Bronchus fibroblast of lung (primary cell): ENCODE measurements at places on chromosomes 2 and 18. TPM values are rescaled to one million over a fixed set of nuclear protein-coding genes. Genes with fewer than 3 reads are reported as not detected.

Gene SAG
- total RNA-seq: not detected in 2 replicates

Gene UGT1A10
- not detected in 2 replicates for total RNA-seq

Gene OSBPL1A
- 20.0 and 20.5 TPM in 2 replicates for total RNA-seq

Gene SNTG2
- not detected in 2 replicates for total RNA-seq

Gene KIF5C
- total RNA-seq: 0.45 and 0.50 TPM in 2 replicates

Gene AGXT
- 0.15 TPM in 1 of 2 replicates, not detected in the other for total RNA-seq

Gene KATNAL2
- total RNA-seq: 1.5 and 1.7 TPM in 2 replicates

Gene GAREM1
- 2.2 and 3.0 TPM in 2 replicates for total RNA-seq

Gene RBKS
- total RNA-seq: 0.89 and 1.2 TPM in 2 replicates

Gene SP140
- 0.74 and 2.0 TPM in 2 replicates for total RNA-seq
